ENCODE measurements at places on chromosomes 13 and 19. TPM values are rescaled to one million over a fixed set of nuclear protein-coding genes. Genes with fewer than 3 reads are reported as not detected.

DNA sequence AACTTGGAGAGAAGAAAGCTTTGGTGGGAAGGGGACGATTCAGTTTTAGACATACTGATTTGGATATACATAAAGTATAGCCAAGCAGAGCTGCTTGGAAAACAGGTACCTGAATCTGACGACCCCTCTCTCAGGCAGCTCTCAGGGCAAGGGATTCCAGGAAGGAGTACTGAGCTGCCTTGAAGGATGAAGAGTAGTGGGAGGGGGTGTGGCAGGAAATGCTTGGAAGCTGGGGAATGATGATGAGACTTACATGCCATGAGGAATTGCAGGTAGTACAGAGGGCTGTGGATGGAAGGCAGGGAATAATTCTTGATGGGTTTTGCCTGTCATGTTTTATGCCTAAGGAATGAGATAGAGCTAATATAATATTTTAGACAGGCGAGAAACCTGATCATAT lies 38.7 kb downstream of the HTR2A start:
- no peak for DNase-seq

- DNase-seq: no peak
These were observed 15.4 kb downstream of the FARP1 start for GRCh38 chr13:98158172-98158899.

DNA sequence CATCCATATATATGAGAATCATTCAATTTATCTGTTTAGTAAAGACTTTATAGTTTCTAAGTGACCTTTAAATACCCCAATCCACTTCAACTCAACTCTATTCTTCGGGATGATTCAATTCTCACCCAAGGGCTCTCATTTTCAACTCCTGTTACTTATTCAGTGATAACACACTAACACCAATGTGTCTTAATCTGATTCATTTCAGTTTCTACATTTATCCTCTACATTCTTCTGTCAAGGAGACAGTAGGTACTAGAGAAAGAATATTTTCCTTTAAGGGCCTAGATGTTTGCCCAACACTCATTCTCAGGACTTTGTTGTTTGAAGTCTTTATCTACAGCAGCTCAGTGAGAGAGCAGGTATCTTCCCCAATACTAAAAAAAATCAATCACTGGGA lies 7.1 kb downstream of the ARGLU1 start:
- DNase-seq: no peak

DNA sequence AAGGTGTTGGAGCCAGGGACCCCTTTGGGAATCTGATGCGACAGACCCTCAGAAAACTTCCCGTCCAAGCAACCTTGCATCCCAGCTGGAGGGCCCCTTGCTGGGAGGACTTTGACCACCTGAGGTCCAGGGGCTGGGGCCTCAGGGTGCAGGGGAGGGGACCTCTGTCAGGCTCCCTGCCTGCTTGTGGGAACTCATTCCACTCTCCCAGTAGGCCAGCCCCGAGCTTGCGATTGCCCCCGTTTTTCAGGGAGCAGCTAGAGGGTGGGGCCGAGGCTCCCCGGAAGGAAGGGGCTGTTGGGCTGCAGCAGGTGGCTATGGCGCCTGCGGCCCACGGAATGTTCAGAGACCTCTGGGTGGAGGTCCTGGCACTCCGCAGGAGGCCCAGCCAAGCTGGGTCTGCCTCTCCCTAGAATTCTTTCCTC lies 2.8 kb downstream of the GNA11 start:
- no peak for DNase-seq

DNA sequence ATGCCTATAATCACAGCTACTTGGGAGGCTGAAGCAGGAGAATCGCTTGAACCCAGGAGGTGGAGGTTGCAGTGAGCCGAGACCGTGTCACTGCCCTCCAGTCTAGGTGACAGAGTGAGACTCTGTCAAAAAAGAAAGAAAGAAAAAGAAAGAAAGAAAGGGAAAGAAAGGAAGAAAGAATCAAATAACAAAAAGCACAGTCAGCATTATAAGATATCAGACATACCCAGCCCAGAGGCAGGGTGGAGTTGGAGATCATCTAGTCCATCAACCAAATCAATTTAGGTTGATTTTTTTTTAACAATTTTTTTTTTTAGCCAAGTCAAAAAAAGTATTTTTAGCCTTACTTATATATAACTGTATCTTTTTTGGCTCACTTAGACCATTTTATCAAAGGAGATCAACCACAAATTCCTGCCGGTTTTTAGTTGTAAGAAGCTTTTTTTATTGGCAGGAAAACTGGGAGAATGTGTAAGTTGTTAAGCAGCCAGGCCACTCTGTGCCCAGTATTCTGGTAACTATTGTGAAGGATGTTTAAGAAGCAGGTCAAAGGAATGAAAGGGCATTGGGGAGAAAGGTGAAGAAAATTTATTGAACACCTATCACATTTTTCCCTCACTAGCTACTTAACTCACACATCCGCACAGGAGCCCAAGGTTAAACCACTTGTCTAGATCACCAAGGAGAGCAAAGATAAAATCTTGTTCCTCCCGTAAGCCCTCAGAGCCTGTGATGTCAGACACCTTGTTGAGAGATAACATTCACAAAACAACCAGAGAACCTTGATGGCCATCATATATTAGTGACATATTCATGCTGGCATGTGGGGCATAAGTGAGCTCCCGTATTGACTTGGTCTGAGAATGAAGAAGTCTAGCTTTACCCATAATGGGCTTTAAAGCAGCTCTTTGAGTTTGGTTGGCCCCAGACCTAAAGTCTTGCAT lies 91.8 kb downstream of the COL4A2 start:
- DNase-seq: no peak

DNA sequence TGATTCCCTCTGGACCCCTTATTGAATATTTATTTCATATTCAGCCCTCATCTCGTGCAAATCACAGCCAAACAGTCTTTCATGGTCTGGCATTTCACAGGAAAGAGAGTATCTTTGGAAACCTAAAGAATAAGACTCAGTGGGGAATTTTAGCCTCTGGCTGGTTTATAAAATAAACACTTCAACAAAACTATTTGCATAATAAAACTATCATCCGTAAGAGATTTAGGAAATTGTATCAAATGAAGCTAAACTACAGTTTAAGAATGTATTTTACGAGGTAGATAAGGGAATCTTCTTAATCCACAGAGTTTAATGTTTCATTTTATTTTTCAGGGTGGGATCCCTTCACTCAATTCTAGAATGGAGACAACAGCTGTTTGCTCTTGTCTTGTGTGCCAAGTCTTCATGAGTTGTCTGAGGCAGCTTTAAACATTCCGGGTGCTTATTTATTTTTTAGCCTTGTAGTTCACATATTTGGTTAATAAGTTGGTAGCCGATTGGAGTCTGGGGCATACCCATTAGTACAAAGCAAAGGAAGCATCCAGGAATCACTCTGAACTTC lies 634.4 kb upstream of the KLF12 start:
- no peak for DNase-seq

- DNase-seq: no peak
These were observed 213.4 kb downstream of the ABCC4 start for GRCh38 chr13:95087746-95088305.

DNA sequence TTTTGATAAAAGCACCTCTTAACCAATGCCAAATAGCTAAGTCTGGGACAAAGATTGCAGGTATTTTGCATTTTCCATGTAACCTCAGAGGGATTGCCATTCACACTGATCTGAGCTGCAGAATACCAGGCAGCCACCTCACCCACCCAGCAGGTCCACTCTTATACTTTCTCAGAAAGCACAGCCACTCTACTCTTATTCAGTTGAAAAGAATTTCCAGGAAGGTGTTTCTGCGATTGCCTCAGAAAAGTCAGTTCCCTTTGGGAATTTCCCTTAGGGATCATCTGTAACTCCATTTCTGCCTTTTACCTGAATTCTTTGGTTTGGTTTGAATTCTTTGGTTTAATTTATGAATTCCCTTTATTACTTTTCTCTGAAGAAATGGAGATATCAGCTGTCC lies 904 bp upstream of the ALOX5AP start:
- no peak for DNase-seq

- DNase-seq: no peak
These were observed 79.9 kb upstream of the GSX1 start for GRCh38 chr13:27712421-27712820.

DNA sequence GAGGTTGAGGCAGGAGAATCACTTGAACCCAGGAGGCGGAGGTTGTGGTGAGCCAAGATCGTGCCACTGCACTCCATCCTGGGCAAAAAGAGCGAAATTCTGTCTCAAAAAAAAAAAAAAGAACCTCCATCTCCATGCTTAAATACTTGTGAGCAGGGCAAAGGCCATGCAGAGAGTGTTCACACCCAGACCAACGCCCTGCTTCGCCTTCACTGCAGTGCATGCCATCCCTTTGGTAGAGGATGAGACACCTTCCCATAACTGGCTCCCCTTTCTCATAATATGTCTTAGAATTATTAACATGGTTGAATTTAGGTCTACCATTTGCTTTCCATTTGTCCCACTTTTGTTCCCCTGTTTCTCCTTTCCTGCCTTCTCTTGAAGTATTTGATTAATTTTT lies 15.4 kb downstream of the BBC3 start:
- no peak for DNase-seq

GRCh38 chr13:77002590-77003190 lies 10.8 kb downstream of the CLN5 start:
- no peak for DNase-seq

DNA sequence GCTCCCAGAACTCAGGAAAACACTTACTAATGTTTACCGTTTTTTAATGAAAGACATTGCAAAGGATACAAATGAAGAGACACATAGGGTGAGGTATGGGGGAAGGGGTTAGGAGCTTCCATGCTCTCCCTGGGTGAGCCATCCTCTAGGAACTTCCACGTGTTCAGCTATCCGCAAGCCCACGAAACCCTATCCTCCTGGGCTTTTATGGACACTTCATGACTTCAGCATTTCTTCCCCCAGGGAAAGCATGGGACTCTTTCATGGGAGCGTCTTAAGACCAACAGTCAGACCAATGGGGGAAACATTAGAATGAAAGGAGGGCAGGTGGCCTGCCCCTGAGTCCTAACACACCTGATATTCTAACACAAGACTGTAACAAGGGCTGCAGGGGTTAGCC lies 6.6 kb upstream of the ESD start:
- DNase-seq: no peak

DNA sequence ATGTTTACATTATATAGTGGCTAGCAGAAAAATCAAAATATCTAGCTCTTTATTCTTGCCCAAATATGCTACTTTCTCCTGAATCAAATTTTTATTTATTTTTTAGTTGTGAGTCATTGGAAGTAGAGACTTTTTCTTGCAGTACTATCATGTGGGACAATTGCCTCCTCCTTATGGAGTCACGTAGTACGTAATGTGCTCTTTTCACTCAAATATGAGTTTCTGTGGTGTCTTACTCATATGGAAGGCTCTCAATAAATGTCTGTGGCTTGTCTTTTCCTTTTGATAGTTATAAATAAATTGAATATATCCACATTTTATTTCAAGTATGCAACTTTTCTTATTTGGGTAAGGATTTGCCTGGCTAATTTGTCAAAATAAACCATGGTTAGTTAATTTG lies 1411.0 kb upstream of the SLC10A2 start:
- DNase-seq: no peak

GRCh38 chr19:31286491-31286890 lies 62.7 kb downstream of the TSHZ3 start:
- DNase-seq: no peak

GRCh38 chr19:44332145-44332544 lies 24.3 kb downstream of the ZNF112 start:
- DNase-seq: no peak

- DNase-seq: no peak
These were observed 2.7 kb upstream of the MISP start for GRCh38 chr19:748274-748598.

DNA sequence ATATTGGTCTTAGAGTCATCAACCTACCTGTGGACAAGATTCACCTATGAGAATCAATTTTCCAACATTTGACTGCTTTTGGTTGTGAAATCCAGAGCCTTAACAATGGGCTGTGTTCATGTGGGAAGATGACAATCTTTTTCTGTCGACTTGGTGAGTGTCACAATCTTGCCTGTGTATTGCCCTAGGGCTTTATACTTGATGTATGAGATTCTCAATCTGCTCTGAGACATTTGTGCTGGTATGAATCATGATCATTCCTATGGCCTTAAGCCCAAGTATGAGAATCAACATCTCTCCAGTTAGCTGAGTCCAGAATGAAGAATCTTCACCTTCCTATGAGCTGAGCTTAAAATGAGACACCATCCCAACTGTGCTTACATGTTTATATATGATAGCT lies 68.7 kb downstream of the ZNF726 start:
- DNase-seq: no peak

DNA sequence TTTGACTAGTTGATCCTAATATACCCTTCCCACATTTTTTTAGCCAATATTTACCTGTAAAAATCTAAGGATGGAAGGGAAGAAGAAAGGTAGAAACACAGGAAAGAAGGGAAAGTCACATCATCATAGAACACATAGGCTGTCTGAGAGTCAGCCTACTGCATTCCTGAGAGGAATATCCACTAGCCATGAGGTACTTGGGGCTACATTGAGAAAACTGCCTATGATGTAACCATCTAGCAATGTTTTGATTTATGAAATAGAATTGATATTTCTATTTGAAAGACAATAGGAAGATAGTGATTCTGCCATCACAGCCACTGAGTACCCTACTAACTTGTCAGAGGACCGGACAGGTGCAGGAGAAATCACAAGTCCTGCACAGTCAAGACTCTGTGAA lies 873.8 kb downstream of the GPC5 start:
- no peak for DNase-seq

- DNase-seq: no peak
These were observed 86.1 kb downstream of the TEX26 start for GRCh38 chr13:31018511-31018910.

Gene CBY2
- not detected for total RNA-seq

Gene PLIN3
- 31.8 TPM for total RNA-seq

Gene SPATA13
- 32.7 TPM for total RNA-seq

Gene ATP4B
- total RNA-seq: 1.4 TPM

Gene CGB1
- total RNA-seq: not detected

Gene EFNB2
- 37.9 TPM for total RNA-seq

All from spinal cord (tissue), 10 donors.